DMS153 (cell line): ENCODE measurements at places on chromosomes 12 and 14.

GRCh38 chr14:61630399-61631044 lies 64.8 kb upstream of the HIF1A start:
- no peak for DNase-seq

DNA sequence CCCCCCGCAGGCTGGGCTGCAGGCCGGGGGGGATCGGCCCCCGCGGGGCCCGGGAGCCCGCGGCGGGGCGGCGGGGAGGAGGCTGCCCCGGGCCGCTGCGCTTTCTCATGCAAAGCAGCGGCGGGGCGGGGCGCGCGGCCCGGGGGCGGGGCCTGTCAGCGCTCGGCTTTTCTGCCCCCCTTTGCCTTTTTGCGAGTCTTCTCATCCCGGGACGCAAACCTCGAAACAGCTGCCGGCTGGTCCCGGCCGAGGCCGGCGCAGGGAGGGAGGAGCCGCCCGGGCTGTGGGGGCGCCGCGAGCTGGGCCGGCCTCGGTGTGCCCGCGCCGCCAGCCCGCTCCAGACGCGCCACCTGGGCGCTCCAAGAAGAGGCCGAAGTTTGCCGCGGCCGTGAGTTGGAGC lies at the start of gene FZD10:
Gene FZD10, plus strand, starts transcription at position 198 of the 400 bp plus-strand sequence. CDS start 479 bp downstream, outside the sequence.
- DNase-seq = no peak

DNA sequence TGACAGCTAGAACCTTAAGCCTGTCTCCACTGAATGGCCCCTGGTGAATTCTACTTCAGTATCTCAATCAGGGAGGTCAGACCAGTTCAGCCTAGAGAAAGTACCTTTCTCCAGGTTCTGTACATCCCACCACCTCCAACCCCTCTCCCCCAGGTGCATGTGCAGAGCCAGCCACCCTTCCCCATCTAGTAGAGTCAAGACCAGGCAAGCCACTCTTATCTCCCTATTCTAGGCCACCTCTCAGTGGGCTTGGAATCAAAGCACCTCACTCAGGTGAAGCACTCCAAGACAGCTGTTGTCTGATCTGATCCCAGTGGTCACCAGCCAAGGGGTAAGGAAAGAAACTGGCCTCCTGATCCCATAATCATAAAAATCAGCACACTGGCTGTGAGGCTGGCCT lies 340.9 kb downstream of the BCL11B start:
- DNase-seq = no peak

GRCh38 chr12:16076970-16077522 lies 165.9 kb downstream of the DERA start:
- no peak for DNase-seq

DNA sequence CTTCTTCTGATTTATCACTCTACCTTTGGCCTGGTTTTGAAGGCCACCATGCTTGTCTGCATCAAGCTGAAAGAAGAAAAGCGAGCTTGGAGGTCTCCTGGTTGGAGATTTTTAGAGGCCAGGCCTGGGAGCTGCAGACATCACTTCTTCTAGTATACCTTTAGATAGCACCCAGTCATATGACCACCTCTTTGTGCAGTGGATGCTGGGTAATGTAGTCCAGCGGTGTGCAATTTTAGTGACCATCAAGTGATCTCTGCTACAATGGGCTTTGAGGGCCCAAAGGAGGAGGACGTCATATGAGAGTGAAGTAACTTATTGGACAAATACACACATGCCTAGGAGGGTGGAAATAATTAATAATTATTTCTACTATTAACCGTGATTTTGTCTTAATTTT lies 15.2 kb upstream of the WNT5B start:
- DNase-seq = no peak

DNA sequence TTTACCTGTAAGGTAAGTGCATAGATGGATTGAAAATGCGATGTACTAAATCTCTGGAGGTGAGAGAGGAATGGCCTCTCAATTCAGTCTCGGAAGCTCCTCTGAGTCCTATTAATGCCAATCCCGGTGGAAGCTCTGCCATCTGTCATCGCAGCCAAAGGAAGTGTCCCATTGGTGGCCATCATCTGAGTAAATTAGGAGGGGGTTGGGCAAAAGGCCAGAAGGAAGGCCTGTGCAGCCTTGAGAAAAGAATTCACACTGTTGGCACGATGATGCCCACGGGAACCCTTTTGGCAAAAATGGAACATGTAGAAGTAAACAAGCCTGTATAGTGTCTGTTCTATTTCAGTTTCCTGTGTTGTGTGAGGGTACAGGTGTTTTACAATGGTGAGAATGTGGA lies 494.8 kb downstream of the NELL2 start:
- no peak for DNase-seq

DNA sequence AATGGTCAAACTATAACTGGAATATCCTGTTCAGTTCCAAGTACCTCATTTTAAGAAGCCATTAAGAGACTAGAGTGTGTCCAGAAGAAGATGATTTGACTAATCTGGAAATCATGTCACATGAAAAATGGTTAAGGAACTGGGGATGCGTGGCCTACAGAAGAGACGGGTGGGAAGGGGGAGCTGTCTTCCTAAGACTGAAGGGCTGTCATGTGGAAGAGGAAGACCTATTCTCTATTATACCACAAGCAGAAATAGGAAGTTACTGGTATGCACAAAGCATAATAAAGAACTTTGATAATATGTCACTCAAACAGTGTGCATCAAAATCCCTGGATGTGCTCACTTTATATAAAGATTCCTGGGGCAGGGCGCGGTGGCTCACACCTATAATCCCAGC lies 50.3 kb downstream of the HECTD4 start:
- no peak for DNase-seq

DNA sequence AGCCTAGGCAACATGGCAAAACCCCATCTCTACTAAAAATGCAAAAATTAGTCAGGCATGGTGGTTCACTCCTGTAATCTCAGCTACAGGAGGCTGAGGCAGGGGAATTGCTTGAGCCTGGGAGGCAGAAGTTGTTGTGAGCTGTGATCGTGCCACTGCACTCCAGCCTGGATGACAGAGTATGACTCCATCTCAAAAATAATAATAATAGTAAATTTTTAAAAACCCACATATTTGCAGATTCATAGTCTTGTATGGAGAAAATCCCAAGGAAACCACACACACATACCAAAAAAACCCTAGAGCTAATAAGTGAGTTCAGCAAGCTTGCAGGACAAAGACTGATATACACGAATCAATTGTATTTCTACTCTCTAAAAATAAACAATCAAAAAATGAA lies 19.0 kb upstream of the MTHFD1 start:
- no peak for DNase-seq

DNA sequence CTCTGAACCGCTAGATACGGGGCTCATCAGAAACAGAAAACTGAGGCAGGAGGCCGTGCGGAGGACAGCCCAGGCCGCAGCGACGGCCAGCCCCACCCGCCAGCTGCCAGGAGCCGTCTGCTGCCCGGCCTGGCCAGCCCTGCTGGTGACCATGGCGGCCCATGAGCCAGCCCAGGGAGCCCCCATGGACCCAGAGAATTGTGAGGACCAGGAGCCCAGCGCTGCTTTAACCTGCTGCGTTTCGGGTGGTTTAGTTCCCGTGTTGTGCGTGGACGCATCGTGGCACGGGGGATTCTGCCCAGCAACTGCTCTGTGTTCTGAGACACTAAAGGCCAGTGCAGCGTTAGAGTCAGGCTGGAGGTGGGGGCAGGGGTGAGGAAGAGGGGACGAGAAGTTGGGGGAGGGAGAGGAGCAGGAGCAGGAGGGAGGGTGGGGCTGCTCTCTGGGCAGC lies 44.2 kb downstream of the NOC4L start:
- no peak for DNase-seq

GRCh38 chr12:9741726-9742125 lies 8.8 kb upstream of the CLECL1 start:
- DNase-seq = no peak

DNA sequence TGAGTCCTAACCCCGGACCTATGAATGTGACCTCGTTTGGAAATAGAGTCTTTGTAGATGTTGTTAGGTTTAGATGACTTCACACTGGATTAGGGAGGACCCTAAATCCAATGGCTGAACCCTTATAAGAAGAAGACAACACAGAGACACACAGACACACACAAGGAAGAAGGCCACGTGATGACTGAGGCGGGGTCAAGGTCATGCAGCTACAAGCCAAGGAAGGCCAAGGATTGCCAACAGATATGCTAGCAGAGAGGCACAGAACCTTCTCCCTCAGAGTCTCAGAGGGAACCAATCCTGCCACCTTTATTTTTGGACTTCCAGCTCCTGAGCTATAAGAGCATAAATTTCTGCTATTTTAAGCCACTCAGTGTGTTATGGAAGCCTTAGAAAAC lies 31.8 kb downstream of the LTBP2 start:
- no peak for DNase-seq

- DNase-seq = no peak
Observed at GRCh38 chr14:102695167-102695555, 82.1 kb upstream of the TRAF3 start.

DNA sequence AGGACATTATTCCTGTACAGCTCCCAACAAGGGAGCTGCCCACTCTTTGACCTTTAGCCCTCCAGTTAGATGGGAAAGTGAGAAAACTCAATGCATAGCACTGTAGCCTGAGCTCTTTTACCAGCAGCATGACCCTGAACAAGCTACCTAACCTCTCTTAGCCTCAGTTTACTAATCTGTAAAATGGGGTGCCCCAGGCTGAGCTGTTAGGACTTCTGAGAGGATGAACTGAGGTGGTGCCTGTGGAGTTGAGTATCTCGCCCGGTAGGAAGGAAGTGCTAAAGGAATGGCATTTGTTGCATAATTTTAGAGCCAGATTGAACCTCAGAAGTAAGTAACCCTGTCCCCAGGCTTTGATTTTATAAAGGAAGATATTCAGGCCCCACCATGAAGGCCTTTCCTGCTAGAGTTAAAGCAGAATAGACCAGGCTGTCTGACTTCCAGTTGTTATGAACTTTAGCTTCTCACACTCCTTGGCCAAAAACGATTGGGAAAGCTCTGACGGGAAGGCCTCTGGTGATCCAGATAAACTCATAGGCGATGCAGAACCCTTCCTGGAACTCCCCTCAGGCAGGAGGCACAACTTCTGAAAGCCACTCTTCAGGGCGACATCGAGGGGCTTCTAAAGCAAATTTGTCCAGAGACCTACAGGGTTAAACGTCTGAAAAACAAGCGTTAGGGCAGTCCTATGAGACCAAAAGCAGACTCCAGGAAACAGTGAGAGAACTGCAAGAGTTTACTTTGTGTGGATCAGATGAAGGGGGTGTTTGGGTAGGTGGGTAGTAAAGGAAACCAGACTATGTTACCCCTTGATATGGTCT lies 2.5 kb upstream of the SERPINA10 start:
- DNase-seq = no peak

- DNase-seq = no peak
Observed at GRCh38 chr12:65830305-65830704, 6.0 kb downstream of the HMGA2 start.

DNA sequence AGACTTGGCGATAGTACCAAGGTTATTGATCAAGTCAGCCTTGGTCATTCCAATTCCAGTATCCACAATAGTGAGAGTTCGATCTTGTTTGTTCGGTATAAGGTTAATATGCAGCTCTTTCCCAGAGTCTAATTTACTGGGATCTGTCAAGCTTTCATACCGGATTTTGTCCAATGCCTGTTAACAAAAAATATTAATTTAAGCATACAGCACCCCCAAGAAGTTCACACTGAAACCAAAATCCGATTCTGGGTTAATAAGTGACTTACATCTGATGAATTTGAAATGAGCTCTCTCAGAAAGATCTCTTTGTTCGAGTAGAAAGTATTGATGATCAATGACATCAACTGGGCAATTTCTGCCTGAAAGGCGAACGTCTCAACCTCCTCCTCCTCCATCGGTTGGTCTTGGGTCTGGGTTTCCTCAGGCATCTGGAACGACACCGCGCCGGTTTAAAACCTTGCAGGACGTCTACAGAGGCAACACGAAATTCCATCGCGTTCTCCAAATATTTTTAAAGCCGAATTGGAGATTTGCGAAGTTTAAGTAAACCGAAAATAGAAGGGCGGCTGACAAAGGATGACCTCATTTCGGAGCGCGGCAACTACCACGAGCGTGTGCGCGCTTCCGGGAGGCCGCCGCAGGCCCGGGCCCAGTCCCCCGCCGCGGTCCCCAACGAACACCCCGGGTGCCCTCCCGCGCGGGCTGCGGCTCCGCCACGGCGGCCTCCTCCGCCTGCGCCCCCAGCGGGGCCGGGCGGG lies 716 bp downstream of the HSP90AA1 start:
- no peak for DNase-seq

DNA sequence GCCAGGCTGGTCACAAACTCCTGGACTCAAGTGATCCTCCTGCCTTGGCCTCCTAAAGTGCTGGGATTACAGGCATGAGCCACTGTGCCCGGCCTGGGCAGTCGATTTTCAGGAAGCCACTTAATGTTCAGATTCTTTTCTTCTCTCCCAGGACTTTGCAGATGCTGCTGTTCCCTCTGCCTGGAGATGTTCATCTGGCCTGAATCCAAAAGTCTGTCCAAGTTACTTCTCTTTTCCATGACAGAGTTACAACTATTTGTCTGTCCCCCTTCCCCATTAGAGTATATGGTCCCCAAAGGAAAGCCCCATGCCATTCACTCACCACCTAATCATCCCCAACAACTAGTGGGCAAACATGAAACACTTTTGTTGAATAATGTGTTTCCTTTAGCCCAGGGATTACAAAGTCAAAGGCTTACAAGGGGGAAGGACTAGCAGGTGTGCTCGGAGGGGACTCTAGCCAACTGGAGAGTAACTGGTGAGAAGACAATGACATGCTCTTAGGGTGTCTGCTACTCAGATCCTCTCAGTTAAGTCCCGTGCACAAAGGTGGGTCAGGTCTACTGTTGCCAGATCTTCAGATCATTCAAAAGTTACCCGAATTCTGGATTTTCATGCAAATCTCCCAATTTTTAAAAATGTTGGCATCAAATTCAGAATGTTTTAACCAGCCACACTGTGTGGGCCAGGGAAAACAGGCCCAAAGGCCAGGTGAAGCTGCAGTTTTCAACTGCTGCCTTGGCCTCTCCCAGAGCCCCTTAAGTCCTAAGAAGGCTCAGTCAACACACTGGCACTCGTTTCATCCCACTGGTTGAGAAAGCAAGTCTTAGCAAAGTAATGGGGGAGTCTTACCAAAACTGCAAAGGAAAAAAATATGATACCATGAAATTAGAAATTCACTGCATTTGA lies 29.6 kb downstream of the NUDT4 start:
- DNase-seq = no peak

DNA sequence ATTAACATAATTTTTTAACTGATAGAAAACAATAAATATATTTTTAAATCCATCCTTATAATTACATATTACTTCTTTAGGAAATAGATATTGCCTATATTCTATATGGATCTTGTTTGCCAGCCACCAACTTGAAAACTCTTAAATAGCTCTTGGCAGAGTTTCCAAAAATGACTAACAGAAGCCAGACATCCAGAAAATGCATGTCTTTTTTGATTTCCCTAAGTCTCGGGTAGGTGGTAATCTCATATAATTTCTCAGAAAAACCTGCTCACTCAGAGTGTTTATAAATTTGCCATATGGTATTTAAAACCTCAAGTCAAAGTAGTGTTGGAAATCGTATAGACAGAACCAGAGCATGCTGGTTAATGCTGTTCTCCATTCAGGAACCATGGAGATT lies 360.4 kb upstream of the FOXG1 start:
- DNase-seq = no peak

GRCh38 chr12:59650588-59651228 lies 54.9 kb downstream of the SLC16A7 start:
- no peak for DNase-seq

GRCh38 chr12:14482886-14483285 lies 84.8 kb downstream of the PLBD1 start:
- no peak for DNase-seq

GRCh38 chr12:99024191-99024590 lies 379.1 kb downstream of the APAF1 start:
- no peak for DNase-seq
